Bronchus fibroblast of lung (primary cell): ENCODE measurements at places on chromosomes 7 and 10. TPM values are rescaled to one million over a fixed set of nuclear protein-coding genes. Genes with fewer than 3 reads are reported as not detected.

The FOXP2 gene
- total RNA-seq = 1.8 and 1.9 TPM in 2 replicates

The NUDT13 gene
- 0.84 and 2.1 TPM in 2 replicates for total RNA-seq

The GIMAP1 gene
- not detected in 2 replicates for total RNA-seq

The JAZF1 gene
- total RNA-seq = 4.9 and 5.8 TPM in 2 replicates

The DPP6 gene
- not detected in 2 replicates for total RNA-seq

The CFAP69 gene
- total RNA-seq = 0.30 and 0.67 TPM in 2 replicates

The CHST15 gene
- total RNA-seq = 2.9 and 3.0 TPM in 2 replicates

The ADRB1 gene
- under 0.01 and 0.17 TPM in 2 replicates for total RNA-seq

The BMPER gene
- total RNA-seq = 0.34 and 0.74 TPM in 2 replicates

The LIPF gene
- total RNA-seq = not detected in 2 replicates

The TCTN3 gene
- total RNA-seq = 30.8 and 35.1 TPM in 2 replicates

The VAX1 gene
- not detected in 2 replicates for total RNA-seq

The HOXA6 gene
- total RNA-seq = 3.0 and 3.9 TPM in 2 replicates

The CLRN3 gene
- not detected in 2 replicates for total RNA-seq
